EL (cell line): ENCODE measurements at places on chromosomes 7 and 10.
A peak's percentile ranks its signal among the peaks of the same experiment; 100 is the strongest.

DNA sequence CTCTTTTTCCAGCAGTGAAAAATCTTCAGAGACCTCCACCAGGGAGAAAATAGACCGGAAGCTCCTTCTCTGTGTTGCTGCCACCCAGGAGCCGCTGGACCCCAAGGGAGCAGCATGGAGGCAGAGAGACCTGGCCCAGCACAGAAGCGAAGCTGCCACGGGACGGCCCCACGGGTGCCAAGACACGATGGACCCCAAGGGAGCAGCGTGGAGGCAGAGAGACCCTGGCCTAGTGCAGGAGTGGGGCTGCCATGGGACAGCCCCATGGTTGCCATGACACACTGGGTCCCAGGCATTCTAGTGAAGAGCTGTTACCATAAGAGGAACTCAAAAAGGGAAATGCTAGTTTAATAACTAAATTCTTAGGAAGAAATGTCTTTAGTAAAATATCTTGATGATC is 186.3 kb downstream of the PTPRN2 start:
- no peak for DNase-seq

- peak; percentile 87 for DNase-seq
Observed at GRCh38 chr10:6144406-6145165, 55.8 kb downstream of the RBM17 start.

DNA sequence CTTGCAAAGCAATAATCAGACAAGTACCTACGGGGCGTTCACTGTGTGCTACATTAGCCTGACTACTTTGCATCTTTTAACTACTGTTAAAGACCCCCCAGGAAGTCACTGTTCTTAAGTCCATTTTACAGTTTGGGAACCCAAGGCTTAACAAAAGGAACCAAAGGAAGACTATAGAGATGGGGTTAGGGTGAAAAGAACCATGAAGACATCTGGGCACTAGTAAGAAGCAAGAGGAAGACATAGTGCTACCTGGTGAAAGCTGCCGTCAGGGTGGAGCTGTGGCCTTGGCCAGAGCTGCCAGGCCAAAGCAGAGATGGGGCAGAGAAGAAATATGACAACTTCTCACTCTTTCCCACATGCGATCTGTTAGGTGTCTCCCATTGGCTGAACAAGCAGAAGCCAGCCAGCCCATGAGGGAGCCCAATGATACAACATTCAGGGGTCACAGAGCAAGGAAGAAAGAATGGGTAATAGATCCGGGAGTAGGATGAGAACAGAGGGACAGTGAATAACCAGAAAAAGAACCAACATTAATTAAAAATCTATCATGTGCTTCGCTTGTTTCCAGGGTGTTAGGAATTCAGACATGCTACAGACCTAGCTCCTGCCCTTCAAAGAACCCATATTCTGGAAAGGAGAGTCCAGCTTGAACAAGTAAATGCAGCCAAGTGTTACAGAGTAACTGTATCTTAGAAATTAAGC is 85.4 kb downstream of the ARID5B start:
- no peak for DNase-seq

DNA sequence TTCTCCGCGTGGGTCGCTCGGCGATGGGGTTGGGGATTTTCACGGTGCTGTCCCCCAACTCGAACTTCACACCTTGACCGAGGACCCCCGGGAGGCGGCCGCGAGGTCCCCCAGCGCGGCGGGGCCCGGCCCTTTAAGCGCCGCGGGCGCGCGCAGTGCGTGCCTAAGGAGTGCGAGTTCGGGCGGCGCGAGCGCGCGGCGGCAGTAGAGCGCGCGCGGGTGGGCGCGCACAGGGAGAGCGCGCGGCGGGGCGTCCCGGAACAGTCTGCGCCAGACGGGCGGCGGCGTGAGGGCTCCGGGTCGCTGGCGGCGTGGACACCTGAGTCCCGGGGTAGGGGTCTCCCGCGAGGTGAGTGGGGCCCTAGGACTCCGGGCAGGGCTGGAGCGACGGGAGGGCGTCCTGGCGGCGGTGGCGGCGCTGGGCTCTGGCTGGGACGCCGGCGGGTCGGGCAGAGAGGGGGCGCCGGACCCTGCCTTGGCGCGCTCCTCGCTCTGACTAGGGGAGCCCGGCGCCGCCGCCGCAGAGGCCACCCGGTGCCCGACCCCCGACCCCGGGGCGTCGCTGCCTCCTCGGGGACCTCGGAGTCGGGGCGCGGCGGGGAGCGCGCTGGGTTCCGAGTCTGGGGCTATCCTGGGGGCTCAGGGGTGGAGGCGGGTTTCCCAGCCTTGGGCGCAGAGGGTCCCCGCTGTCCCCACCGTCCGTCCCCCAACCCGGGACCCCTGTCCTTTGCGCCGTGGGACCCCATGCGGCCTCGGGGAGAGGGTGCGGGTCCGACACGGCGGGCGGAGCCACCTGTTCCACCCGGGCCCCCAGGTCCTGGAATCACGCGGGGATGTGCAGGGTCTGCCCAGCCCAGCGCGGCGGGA is at the start of gene PROSER2:
PROSER2 (plus strand) TSS at position 235 of the 867 bp plus-strand sequence. CDS start 28,722 bp downstream, outside the sequence.
- peak; percentile 63 for DNase-seq

DNA sequence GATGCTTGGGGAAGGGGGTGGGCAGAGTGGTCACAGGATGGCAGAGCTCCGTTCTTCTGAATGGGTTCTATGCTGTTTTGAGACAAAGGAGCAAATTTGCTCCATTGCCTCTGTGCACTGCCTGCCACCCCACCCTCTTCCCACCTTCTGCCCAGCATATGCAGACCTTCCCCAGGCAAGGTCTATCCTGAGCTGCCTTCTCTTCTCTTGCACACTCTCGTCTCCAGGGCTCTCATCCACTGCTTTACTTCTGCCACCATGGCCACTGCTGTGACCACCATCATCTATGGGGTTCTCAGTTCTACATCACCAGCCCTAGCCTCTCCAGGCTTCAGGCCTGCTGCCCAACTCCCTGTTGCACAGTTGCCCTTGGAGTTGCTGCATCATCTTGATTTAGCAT is 230.4 kb downstream of the TMEM178B start:
- no peak for DNase-seq

- peak; percentile 89 for DNase-seq
Observed at GRCh38 chr10:43407576-43408330, 1.2 kb downstream of the HNRNPF start.

GRCh38 chr10:132685921-132686680 is 99.8 kb downstream of the NKX6-2 start:
- no peak for DNase-seq

DNA sequence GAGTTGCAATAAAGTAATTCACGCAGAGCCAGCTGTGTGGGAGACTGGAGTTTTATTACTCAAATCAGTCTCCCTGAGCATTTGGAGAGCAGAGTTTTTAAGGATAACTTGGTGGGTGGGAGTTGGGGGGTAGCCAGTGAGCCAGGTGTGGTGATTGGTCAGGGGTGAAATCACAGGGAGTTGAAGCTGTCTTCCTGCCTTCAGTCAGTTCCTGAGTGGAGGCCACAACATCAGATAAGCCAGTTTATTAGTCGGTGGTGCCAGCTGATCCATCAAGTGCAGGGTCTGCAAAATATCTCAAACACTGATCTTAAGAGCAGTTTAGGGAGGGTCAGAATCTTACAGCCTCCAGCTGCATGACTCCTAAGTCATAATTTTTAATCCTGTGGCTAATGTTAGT is 3.3 kb upstream of the CYP51A1 start:
- no peak for DNase-seq

GRCh38 chr7:126716321-126716720 is 536.4 kb downstream of the GRM8 start:
- peak; percentile 7 for DNase-seq

DNA sequence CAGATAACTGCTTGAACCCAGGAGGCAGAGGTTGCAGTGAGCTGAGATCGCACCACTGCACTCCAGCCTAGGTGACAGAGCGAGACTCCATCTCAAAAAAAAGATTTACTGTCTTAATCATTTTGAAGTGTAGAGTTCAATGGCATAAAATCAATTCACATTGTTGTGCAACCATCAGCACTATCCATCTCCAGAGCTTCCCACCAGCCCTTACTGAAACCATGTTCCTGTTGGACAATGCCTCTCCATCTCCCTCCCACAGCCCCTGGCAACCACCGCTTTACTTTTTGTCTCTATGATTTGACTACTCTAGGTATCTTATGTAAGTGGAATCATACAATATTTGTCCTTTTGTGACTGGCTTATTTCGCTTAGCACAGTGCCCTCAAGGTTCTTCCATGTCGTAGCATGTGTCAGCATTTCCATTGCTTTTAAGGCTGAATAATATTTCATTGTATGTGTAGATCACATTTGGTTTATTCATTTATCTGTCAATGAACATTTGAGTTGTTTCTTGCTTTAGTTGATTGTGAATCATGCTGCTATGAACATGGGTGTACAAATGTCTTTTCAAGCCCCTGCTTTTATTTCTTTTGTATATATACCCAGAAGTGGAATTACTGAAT is 33.1 kb downstream of the NACAD start:
- DNase-seq = no peak

DNA sequence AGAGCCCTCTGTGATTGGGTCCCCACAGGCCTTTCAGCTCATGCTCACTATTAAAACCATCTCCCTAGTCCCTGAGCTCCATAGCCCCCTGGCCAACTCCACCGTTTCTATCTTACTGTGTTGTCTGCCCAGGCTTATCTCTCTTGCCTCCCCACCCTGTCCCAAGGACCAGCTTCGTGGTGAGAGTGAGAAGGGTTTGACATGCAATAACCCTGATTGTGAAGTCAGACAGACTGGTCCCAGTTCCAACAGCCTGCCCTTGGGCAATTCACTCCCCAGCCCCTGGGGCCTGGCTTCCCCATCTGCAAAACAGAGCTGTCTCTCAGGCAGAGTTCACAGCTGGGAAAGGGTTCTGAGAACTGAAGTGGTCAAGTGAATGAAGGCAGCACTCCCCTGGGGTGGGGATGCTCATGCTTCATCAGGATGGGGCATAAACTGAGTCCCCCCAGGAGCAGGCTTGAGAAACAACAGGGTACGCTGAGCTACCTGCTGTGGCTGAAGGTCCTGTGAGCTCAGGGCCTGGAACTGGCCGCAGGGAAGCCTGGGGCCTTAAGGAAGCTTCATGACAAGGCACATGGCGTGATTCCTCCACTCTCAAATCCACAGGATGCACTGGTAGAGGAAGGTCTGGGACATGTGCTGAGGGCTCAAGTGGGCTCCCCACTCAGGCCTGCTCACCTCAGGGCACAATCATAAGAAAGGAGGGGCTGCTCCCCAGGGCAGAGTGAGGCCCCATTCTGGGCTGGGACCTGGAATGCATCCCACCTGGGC is 1.8 kb upstream of the PPIF start:
- no peak for DNase-seq

DNA sequence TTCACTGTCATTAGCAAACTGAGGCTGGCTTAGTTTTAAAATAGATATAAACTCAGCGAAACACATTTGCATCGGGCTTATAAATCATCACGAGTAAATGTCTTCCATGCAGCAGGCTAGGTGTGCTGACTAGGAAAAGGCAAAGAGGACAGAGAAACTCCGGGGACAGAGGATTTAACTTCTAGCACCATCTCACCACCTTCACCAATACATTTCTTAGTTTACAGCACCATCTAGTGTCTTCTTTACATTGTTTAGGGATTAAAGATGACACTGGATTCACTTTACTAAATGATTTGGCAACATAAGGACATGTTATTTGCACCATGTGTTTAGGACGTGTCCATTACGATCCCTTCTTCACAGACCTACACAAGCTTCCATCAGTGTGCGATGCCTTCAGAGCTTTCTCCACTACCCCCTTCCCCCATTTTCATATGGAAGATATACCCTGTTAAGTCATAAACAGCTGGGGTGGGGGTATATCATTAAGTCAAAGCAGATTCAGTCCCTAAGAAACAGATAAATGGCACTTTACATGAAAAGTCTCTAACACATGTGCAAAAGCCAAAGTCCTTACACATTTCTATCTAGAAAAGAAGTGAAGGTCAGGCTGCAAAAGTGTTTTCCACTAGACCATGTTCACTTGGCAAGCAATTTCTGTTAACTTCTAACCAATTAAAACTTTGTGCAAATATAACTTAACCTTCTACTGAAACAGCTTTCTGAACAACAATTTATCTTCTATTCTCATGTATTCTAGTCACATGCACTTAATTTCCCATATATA is 103.3 kb downstream of the GRB10 start:
- peak; percentile 52 for DNase-seq

DNA sequence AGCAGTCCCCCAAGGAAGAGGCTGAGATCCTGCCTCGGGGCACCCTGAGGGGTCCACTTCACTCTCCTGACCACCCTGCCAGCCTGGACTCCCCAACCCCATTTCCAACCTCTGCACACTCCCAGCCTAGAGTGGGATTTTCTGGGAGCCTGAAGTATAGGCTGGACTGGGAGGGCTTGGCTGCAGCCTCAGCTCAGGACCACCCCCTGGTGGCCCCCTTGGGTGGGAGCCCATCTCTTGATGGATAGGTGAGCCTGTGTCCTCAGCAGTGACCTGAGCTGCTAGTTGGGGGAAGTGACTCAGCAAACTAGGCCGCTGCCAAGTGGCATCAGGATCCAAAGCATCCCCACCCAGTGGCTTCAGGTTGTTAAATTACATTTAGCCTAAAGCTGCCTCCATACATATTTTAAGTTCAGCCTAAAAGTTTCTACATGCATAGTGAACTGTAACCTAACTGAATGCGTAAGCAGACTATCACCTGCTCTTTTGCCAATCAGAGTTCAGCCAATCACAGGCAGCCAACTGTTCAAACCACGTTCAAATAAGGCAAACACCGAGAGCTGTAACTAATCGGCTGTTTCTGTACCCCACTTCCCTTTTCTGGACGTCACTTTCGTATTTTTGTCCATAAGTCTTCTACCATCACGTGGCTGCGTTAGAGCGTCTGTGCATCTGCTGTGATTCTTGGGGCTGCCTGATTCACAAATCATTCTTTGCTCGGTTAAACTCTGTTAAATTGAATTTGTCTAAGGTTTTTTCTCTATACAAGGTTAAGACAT is 144.0 kb downstream of the PLPP4 start:
- DNase-seq = peak; percentile 20

DNA sequence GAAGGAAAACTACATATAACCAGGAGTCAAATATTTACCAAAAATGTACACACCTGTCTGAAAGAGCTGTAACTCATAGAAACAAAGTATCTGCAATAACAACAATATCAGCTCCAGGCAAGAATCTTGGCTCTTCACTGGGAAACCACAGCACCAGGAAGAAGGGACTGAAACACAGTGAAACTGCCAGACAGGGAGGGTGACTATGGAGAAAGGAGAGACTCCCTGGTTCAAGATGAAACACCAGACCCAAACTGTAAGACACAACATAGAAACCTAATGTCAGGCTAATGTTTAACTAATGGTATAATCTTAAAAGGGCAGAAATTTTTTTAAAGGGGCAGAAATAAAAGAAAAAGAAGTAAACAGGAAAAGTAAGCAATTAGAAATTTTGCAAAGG is 11.5 kb upstream of the TAS2R39 start:
- DNase-seq = no peak

DNA sequence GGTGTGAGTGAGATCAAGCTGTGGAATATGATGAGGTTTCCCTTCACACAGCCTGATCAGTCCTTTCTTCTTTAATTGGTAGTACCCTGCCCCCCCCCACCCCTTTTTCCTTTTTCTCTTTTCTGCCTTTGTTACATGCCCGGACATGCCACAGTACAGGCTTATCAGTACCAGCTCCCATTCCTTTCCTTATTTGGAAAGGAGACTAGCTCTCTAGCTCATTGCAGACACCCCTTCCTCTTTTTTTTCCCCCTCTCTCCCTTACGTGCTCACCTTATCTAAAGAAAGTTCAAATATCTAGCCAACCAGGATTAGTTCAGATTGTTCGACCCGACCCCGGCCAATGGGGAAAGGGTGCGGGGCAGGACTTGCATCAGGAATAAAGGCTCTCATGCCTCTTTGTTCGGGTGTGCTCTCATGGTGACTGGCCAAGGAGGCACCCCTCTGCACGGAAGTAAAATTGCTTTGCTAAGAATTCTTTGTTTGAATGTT is 230.4 kb downstream of the ACTR3B start:
- no peak for DNase-seq
